ENCODE measurements at places on chromosomes 12 and 14.

GRCh38 chr14:102200690-102201352, 61.1 kb downstream of the WDR20 start:
- DNase-seq, result no peak

GRCh38 chr12:89700191-89700810, 8.3 kb downstream of the ATP2B1 start:
- DNase-seq, result no peak

DNA sequence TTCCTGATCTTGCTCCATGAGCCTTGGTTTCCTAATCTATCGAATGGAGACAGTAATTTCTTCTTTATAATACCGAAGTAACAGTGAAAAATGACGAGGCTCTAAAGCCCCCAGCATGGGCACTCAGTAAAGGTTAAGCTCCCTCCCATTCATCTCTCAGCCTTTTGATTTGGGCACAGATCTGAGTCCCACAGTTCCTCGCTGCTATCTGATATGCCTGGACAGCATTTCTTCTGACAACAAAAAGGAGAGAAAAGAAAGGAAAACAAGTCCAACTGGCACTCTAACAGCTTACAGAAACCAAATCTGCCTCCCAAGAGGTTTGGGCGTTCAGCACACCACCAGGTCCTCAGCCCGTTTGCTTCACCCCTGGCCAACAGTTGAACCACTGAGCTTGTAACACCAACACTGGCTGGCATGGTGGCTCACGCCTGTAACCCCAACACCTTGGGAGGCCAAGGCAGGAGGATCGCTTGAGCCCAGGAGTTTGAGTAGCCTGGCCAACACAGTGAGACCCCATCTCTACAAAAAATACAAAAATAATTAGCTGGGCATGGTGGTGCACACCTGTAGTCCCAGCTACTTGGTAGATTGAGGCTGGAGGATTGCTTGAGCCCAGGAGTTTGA, 19.5 kb downstream of the CCDC88C start:
- DNase-seq, result no peak

DNA sequence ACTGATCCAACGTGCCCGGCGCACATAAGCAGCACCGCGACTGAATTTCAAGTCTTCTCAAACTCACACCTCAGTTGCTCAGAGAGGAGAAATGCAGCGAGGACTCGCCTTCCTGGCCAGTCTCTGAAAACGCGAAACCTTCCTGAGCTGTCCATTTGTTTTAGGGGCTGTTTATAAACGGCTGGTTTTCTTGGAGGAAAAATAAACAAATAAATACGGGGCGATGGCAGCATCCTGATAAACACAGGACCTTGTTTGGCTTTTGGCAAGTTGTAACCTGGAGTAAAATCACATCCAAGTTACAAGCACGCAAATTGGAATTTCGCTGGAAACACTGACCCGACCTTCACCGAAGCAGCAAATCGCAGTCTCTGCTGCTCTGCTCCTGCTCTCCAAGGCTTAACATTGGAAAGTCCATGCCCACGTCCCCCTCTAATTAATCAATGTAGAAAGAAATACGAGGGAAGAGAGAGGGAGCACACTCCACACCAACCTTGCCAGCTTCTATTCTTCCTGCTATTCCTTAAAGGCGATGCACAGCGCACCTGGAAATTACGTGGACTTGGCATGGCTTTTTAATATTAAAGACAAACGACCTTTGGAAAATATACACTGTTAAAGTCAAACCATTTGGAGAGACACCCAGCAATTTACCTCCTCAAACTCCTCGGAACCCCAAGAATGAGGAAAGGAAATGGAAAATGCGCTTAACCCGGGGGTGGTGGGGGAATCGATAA, 248.8 kb downstream of the APAF1 start:
- no peak for DNase-seq

GRCh38 chr14:58782011-58782410, 144.2 kb downstream of the DACT1 start:
- DNase-seq, result no peak

DNA sequence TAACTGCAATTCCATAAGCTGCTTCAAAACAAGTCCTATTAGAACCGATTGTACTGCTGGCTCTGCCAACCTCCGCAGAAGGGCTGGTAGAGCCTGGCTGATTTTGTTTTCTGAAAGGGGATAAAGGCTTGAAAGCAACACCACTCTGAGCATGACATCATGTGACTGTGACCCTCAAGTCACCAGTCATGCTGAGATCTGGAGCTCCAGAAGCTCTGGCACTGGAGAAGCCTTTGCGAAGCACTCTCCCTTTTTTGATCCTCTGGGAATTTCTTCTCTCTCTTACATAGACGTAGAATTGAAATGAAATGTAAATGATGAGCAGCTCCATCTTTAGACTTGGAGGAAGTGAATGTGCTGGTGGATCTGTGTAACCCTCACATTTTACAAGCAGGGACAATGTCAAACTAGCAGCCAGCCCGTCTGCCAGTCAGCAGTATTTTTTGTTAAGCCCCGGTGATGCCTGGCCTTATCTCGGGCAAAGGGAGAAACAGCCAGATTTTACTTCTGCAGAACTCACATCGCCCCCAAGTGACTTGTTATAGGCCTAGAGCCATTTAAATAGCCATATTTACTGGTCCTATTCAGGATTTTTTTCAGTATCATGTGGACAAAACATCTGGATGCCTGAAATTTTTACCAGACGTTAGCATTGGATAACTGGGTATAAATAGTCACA, 112.1 kb upstream of the NPAS3 start:
- no peak for DNase-seq

DNA sequence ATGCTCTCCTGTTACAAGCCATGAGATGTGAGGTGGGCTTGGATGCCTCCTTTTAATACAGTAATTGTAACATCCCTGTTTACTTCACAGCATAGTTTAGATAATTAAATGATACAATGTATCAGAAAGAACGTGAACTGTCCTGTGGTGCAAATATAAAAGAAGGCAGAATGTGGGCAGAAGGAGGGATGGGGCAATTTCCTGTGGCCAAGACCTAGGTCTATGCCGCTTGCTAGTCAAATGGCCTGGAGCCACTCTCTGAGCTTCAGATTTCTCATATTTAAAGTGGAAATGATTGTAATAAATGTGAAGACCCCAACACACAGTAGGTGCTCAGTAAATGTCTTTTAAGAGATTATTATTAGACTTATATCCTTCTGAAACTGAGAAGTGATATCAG, 24.0 kb upstream of the EVL start:
- no peak for DNase-seq

DNA sequence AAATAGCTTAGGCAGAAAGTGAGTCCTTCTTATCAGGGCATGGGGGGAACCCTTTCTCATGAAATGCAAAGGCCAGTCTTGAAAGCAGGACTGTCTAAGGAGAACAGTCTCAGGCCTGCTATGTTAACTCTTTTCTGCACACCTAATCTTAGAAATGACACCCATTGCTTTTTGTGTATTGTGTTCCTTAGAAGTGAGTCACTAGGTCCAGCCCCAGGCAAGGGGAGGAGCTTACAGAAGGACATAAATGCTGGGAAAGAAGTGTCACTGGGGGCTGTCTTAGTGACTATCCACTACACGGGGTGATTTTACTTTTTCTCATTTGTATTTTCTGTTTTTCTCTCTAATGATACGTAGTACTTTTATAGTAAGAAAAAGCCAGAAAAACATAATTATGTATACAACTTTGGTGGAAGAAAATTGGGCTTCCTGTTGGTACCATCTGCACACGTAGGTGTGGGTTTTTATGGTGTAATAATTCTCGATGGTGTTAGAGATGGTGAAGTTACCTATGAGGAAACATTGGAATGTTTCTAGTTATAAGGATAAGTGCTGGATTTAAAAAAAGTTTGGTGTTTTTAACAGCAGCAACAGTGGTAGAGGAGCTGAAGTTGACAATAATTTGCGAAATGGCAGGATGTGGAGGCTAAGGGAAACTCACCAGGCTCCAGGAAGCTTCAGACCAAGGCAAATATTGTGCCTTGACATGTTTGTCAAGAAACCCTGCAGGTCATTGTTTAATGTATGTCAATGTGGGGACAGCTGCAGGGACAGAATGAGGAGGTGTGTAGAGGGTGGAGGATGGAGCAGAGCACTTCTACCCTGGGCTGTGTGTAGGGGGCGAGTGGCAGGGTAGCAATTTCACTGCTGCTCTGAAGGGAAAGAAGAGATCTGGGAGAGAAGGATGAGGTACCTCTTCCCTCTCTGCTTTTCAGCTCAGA, 214.9 kb downstream of the KTN1 start:
- DNase-seq, result no peak

- DNase-seq, result no peak
Observed at GRCh38 chr12:109421355-109422087, 55.6 kb downstream of the KCTD10 start.

DNA sequence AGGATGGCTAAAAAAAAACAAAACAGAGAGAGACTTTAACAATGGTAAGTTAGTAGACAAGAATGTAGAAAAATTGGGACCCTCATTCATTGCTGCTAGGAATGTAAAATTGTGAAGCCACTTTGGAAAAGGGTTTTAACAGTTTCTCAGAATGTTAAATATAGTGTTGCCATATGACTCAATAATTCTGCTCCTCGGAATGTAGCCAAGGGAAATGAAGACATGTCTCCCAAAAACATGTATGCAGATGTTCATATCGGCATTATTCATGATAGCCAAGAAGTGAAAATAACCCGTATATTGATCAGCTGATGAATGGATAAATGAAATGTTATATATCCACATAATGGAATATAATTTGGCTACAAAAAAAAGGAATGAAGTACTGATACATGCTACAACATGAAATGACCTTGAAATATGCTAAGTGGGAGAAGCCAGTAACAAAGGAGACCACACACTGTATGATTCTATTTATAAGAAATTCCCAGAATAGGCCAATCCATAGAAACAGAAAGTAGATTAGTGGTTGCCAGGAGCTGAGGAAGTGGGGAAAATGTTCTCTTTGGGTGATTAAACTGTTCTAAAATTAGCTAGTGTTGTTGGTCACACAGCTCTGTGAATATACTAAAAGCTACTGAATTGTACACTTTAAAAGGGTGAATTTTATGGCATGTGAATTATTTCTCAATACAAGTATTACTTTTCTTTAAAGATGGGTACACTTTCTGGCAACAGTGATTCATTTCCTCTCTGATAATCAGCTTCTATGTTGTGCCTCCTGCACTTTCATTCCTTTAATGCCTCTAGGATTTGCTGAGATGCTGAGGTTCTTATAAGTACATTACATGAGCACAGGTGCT, 132.5 kb downstream of the DAAM1 start:
- no peak for DNase-seq

GRCh38 chr14:65975865-65976264, 510.3 kb upstream of the CCDC196 start:
- DNase-seq, result no peak

DNA sequence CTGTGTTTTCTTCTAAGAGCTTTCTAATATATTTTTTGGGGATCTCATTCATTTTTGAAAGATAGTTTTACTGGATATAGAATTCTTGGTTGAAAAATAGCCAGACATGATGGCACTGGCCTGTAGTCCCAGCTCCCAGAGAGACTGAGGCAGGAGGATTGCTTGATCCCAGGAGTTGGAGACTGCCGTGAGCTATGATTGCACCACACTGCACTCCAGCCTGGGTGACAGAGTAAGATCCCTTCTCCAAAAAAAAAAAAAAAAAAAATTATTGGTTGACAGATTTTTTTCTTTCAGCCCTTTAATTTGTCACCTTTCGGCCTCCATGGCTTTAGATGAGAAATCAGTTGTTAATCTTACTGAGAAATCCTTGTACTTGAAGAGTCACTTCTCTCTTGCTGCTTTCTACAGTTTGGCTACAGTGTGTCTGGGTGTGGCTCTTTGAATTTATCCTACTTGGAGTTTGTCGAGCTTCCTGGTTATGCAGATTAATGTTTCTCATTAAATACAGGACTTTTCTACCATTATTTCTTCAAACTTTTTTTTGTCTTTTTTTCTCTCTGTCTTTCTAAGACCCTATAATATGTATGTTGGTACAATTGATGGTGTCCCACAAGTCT, 60.2 kb upstream of the AMN start:
- no peak for DNase-seq

- no peak for DNase-seq
Observed at GRCh38 chr14:32080001-32080510, 3.0 kb downstream of the ARHGAP5 start.

DNA sequence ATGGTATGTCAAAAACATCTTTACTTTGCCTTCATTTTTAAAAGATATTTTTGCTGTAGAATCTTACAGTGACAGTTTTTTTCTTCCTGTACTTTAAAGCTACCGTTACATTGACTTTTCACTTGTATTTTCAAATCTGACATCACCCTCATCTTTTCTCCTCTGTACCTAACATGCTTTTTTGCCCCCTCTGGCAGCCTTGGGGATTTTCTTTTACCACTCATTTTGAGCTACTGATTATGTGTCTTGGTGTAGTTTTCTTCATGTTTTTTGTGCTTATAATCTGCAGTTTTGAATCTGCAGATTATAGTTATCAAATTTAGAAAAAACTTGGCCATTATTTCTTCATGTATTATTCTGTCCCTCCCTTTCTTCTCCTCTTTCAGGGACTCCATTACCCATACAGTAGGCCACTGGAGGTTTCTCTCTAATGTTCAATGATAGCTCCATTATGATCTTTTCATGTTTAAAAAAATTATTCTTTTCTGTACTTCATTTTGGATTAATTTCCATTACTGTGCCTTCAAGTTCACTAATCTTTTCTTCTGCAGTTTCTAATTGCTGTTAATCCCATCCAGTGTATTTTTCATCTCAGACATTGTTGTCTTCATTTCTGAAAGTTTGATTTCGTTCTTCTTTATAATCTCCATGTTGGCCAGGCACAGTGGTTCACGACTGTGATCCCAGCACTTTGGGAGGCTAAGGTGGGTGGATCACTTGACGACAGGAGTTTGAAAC, 70.0 kb downstream of the ACADS start:
- DNase-seq, result no peak

DNA sequence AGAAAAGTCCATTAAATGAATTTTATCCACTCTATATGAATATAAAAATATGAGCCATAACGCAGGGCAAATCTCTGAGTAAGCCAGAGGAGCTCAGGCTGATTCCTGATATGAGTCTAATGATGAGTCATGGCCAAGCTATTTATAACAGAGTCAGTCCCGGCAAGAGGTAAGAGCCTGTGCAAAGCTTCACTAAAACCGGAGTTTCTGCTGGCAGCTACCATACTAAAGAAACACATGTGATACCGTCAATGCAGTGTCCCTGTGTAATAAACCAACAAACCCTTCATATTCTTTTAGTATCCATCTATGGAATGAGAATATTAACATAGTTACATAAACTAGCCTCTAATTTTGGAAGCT, 319.4 kb downstream of the KCNC2 start:
- no peak for DNase-seq

- no peak for DNase-seq
Observed at GRCh38 chr12:43060742-43061141, 471.2 kb upstream of the PRICKLE1 start.

DNA sequence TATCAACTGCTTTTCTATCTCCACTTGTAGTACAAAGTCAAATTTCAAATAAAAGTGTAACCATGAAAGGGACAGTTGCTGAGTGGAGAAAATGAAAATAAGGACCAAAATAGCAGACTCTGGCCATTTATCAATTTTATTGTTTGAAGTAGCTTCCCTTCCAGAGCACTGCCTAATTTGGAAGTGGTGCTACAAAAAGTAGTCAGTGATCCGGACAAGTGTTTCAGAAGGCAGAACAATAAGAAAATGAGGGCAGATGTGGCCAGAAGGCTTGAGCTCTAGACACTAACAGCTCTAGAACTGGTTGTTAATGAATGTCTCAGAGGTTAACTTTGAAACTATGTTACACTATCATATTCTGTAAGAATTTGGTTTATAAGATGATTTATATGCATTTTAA, 48.9 kb downstream of the ABCC9 start:
- no peak for DNase-seq
